Breast epithelium (tissue), 4 donors: ENCODE measurements at places on chromosomes 2 and 18. TPM values are rescaled to one million over a fixed set of nuclear protein-coding genes. Genes with fewer than 3 reads are reported as not detected.

DNA sequence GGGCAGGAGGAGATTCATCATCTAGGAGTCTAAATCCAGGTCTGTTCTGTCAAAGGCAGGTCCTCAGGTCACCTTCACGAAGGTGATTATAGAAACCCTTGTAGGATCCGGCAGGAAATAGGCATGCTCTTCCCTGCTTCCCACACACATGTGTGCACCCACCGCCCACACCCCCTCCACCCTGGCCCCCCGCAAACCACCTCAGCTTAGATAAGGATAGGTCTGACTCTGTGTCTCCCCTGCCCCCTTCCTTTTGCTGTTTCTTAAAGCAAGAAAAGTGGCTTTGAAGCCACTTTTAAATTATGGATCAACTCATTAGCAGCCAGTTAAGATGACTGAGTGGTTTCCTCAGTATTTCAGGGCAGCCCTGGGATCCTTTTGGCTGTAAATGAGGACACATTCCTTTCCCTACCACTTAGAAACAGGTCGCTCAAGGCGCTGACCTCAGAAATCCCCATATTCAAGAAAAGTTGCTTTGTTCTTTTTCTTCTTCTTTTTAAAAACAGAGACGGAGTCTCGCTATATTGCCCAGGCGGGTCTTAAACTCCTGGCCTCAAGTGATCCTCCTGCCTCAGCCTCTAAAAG, 14.5 kb upstream of the CIB4 start:
- no peak for DNase-seq

- DNase-seq: no peak
Observed at GRCh38 chr2:241885291-241885945, 15.9 kb downstream of the RTP5 start.

GRCh38 chr2:59458800-59459199, 1094.7 kb downstream of the BCL11A start:
- no peak for DNase-seq

The COLEC12 gene
- 11.7 TPM for total RNA-seq

- DNase-seq: no peak
Observed at GRCh38 chr2:237524631-237525030, 37.6 kb downstream of the MLPH start.

The OXER1 gene
- 1.0 TPM for total RNA-seq
